ENCODE measurements at places on chromosomes 1 and 21. TPM values are rescaled to one million over a fixed set of nuclear protein-coding genes. Genes with fewer than 3 reads are reported as not detected.

IL19 gene
- total RNA-seq = not detected

LGALS8 gene
- 137 TPM for total RNA-seq

EPHA2 gene
- 90.3 TPM for total RNA-seq

RGS2 gene
- total RNA-seq = 28.9 TPM

SPRR2A gene
- not detected for total RNA-seq

WNT3A gene
- not detected for total RNA-seq

ACOT7 gene
- total RNA-seq = 48.2 TPM

LDLRAD1 gene
- not detected for total RNA-seq

CRYBG2 gene
- total RNA-seq = under 0.01 TPM

FCRL6 gene
- total RNA-seq = 0.30 TPM

CHIT1 gene
- total RNA-seq = not detected

FAM177B gene
- not detected for total RNA-seq

WRAP73 gene
- total RNA-seq = 23.4 TPM

CFHR4 gene
- total RNA-seq = not detected

TCHH gene
- not detected for total RNA-seq

All from epithelial cell of umbilical artery (primary cell).